ENCODE measurements at places on chromosomes 11 and 22.
A peak's percentile ranks its signal among the peaks of the same experiment; 100 is the strongest.

DNA sequence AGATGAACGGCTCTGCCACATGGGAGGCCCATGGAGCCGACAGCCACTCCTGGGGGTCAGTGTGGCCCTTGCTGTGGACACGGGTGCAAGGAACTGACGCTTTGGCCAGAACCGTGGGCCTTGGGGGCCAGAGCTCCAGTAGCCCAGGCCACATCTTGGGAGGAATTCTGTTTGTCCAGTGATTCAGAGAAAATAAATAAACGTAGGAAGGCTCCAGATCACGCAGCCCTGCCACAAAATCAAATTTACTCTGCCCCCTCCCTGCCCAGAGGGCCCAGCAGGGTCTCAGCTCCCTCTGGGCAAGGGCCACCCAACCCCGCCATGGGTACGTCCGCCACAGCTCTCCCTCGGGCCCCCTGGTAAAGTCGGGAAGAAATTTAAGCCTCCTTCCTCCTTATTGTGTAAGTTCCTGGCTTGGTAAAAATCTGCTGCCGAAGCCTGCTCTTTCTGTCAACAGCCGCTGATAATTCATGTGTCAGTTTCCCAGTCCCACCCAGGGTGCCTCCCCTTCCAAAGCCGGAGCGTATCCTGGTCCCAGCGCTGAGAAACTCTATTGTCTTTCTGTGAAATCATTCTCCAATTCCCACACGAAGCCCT lies 6.9 kb upstream of the MUC5AC start:
- no peak for DNase-seq

DNA sequence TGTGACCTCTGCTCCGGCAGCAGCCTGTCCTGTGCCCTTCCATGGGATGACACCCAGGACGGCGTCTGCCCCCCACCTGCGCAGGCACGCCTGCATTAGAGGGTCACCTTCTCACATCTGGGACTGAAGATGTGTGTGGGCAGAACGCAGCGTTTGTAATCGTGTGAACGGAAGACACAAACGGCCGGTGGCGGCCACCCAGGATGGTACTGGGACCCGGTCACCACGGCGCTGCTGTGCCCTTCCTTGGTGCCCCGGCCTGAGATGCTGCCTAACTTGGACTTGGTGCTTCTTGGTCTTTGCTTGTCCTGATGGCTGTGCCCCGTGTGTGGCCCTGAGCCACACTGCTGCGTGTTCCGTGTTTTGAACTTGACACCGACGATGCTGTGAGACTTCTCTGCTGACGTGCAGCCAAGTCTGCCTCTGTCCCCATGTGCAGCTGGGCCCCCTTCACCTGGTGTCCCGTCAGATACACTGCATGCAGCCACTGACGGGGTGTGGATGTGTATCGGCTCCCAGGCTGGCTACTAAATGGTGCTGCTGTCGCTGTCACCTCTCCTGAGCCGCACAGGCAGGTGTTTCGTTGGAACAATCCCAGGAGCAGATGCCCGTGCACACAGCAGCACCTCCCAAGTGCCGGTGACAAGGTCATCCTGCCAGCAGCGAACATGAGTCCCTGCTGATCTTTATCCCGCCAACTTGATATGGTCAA lies 21.4 kb downstream of the YPEL1 start:
- DNase-seq = no peak

GRCh38 chr22:44574057-44574639 lies 76.1 kb upstream of the RTL6 start:
- DNase-seq = no peak

DNA sequence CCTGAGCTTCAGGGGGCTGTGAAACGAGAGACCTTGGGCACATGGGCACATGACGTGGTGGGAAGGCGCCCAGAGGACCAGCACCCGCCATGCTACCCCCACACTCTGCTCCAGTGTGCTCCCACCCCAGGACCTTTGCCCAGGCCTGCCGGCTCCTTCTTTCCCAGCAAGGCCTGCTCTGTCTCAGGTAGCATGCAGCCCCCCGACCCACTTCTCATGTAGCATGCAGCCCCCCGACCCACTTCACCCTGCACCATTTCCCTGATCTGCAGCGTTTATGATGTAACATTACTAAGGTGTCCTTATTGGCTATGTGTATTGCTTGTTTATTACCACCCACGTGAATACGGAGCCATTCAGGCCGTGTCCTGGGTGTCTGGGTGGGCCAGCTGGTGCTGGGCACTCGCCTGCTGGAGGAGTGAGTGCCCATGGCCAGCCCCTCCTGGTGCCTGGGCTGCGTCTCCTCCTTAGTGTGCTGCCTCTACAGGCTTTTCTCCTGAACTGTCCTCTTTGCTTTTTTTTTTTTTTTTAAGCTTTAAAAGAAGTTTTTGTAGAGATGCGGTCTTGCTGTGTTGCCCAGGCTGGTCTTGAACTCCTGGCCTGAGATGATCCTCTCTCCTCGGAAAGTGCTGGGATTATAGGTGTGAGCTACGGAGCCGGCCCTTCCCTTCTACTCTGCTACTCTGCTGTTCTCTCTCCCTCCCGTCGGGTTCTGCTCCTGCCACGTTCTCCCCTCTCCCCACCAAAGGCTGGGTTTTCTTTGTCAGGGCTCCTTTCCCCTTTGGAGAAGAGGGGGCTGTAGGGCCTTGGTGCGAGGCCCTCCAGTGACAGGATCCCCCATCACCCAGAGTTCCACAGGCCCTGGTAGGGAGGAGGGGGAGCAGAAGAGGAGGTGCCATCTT lies 29.4 kb downstream of the LRP5 start:
- no peak for DNase-seq

- DNase-seq = no peak
Observed at GRCh38 chr11:58227956-58228615, 632 bp downstream of the OR10Q1 start.

- DNase-seq = no peak
Observed at GRCh38 chr22:26072621-26073020, 96.6 kb upstream of the SEZ6L start.

- no peak for DNase-seq
Observed at GRCh38 chr11:127248476-127248875, 247.9 kb upstream of the KIRREL3 start.

- DNase-seq = peak; percentile 35
Observed at GRCh38 chr11:75635066-75635862, 33.6 kb downstream of the MAP6 start.

- no peak for DNase-seq
Observed at GRCh38 chr22:45554040-45554406, 51.3 kb downstream of the FBLN1 start.

DNA sequence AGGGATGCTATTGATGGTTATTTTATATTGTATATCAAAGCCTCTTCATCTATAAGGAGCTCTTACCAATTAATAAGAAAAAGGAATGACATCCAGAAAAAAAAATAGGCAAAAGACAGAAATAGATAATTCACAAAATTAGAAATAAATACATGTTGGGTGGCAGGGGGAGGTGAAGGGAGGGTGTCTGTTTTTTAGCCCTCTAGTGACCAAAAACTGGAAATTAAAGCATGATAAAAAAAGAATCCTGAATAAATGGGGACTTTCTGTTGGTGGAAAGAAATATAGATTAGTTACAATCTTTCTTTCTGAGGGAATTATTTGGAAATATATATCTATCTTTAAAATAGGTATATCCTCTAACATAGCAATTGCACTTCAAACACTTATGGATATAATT lies 42.0 kb upstream of the TTC36 start:
- no peak for DNase-seq

DNA sequence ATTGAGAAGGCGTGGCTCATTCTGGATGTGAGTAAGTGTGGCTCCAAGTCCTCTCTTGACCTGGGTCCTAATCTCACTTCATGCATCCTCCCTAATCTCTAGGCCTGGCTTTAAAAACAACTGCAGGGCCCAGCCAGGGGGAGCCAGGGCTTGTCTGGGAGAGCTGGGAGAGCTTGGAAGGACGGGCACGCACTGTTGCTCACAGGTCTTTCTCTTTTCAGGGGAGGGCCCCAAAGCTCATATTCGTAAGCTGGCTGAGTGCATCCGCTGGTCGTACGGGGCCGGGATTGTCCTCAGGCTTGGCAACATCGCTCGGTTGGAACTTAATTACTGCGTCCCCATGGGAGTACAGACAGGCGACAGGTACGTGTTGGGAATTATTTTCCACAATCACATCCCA lies 34.1 kb upstream of the PARVB start:
- DNase-seq = no peak

DNA sequence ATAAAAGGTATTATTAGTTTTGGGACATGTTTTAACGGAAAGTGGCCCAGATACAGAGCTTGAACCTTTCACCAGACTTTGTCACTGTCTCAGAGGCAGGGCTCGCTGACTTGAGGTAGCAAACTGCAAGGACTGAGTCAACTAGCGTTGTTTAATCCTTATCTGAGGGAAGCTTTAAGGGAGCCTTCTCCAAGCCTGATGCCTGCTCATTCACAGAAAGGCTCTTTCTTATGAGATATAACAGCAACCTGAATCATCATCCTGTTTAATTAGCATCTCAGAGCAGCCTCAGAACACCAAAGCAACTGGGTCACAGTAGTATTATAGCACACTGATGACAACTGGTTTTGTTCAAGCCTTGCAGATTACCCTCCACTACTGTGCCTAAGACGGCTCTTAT lies 54.2 kb upstream of the CYP2D6 start:
- no peak for DNase-seq

GRCh38 chr11:3129181-3129590 lies 35.9 kb downstream of the OSBPL5 start:
- DNase-seq = no peak

- no peak for DNase-seq
Observed at GRCh38 chr11:69637941-69638871, 2.8 kb upstream of the CCND1 start.

GRCh38 chr22:26494506-26494905 lies 10.8 kb downstream of the SRRD start:
- no peak for DNase-seq

GRCh38 chr11:115606498-115607220 lies 102.4 kb upstream of the CADM1 start:
- DNase-seq = no peak

DNA sequence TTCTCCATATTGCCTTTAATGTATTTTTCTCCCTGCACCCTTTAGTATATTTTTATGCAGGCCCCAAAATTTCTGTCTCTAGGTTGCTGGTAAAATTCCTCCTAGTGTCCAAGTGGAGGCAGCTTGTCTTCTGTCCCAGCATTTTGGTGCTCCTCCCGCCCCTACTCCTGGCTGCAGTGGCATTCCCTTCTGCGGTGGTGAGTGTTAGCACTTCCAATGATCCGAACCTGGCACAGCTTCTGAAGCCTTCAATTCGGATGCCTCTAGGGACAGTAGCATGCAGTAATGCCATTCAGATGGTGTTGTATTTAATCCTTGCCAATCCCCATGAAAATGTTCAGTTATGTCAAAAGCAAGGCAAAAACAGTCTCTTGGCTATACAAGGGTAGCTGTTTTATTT lies 5.9 kb downstream of the YWHAH start:
- no peak for DNase-seq

DNA sequence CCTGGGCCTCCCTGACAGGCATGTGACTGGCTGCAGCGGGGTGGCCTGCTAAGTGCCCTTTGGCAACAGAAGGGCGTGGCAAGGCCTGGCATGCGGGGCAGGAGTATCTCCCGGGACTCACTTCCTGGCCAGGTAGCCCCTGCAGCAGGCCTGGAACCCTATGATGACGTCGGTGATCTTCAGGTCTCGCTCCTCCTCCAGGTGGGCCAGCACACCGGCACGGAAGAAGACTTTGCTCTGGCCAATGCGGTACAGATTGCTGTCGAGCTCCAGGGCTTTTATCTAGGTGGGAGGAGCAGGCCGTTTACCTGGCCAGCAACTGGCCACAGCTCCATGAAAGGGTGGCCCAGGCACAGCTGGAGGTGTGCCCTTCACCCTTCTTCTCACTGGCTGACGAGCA lies 50.9 kb downstream of the APOL1 start:
- no peak for DNase-seq

- DNase-seq = no peak
Observed at GRCh38 chr22:31602259-31602952, 59.6 kb downstream of the PISD start.

- no peak for DNase-seq
Observed at GRCh38 chr11:42709216-42709615, 602.6 kb upstream of the API5 start.

DNA sequence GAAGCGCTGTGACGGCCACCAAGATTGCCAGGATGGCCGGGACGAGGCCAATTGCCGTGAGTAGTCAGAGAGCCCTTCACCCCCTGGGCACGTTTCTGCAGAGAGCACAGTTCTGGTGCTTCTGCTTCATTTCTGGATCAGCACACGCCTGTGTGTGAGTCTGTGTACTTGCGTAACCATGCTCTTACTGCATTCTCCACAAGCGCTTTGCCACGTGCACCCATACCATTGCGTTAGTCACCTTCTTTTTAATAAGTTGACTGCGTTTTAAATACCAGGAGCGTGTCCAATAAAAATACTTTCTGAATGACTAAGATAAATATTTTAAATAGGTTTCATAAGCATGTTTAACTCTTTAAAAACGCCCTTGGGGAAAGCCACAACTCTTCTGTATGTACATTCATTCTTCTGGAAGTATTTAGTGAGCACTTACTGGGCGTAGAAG lies 143.0 kb upstream of the SORL1-AS1 start:
- DNase-seq = no peak

- no peak for DNase-seq
Observed at GRCh38 chr22:36280379-36280778, 27.4 kb downstream of the APOL1 start.

DNA sequence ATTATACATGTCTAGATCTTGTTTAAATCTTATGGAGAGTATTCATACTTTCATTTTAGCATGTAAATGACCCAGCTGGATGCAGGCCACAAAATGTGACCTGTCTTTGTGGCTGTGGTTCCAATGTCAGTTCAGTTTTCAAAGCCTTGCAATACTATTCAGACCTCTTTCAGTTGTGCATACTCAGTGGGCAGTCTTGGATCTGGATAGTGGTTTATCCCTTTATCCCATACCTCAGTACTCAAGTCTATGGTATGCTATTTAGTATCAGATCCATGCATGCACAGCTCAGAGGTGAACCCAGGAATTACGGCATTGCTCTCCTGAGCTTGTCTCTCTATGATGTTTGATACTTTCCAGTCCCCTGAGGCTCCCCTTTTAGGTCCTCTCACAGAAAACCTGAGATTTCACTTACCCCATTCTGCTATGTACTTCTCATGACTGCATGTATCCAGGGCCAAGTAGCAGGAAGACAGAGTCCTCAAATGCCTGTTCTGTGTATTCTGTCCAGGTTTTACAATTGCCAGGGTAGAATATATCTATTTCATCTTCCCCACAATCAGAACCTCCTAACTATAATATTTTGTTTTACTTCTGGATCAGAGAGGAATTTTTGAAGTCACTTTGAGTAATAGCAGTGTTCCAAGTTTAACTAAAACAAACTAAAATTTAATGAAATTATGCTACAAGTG lies 6.9 kb upstream of the P4HA3 start:
- DNase-seq = peak; percentile 44

Measured in activated CD4-positive, alpha-beta T cell treated with anti-CD3 and anti-CD28 coated beads, Interleukin-2, amount 10 ng/mL, durations not matched to agents 24 days and 14 days (primary cell).